ENCODE measurements at places on chromosomes 11 and 22.

- DNase-seq, result no peak
These were observed at the start of gene DLG2 for GRCh38 chr11:85627332-85627997. DLG2 (minus strand) TSS chr11:85627344.

DNA sequence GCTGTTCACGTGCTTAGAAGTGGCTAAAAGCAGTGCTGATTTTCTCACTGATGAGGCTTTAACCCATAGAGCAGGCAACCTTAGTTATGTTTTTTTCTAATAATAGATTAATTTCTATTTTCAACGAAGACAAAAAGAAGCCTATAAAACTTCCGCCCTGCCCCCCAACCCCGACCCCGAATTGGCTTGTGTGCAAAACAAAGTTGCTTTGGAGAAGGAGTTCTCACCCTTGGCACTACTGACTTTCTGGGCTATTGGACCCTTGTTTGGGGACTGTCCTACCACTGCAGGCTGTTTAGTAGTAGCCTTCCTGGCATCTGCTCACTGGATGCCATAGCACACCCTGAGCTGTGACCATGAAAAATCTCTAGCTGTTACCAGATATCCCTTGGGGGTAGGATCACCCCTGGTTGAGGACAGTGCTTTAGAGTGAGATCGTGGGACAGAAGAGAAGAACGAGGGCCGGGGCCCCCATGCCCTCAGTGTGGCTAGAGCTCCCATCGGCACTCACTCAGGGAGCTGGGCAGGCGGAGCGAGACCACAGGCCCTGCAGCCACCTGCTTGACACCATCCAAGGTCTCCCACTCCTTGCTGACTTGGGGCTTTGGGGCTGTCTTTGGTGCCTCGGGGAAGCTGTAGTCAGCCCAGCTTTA lies 16.9 kb downstream of the SLC37A2 start:
- DNase-seq, result no peak

DNA sequence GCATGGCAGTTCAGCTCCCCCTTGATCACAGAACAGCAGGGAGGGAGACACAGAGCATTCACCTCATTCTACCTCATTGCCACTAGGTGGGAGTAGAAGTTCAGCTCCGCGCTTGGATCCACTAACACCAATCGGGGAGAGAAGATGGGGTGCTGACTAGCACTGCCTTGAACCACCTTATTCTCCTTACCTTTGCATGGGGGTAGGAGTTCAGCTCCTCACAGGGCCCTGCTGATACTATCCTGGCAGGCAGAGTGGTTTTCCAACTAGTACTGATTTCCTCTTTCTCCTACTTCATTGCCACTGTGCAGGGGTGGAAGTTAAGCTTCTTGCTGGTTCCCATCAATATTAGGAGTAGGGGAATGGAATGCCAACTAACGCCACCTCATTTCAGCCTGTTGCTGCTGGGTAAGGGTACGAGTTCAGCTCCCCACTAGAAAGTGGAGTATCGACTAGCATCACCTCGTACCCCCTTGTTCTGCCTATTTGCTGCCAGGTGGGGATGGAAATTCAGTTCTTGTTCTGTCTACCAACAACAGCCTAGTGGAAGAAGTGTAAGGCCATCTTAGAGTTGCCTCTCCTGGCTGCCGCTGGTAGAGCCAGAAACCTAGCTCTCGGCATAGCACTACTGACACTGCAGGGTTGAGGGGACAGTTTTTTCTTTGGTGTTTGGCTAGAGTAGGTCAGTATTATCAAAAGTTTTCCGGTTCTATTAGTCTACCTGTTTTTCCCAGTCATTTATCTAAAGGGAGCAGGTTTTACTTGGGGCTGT lies 550.9 kb upstream of the CCDC90B start:
- DNase-seq, result peak; percentile 4

DNA sequence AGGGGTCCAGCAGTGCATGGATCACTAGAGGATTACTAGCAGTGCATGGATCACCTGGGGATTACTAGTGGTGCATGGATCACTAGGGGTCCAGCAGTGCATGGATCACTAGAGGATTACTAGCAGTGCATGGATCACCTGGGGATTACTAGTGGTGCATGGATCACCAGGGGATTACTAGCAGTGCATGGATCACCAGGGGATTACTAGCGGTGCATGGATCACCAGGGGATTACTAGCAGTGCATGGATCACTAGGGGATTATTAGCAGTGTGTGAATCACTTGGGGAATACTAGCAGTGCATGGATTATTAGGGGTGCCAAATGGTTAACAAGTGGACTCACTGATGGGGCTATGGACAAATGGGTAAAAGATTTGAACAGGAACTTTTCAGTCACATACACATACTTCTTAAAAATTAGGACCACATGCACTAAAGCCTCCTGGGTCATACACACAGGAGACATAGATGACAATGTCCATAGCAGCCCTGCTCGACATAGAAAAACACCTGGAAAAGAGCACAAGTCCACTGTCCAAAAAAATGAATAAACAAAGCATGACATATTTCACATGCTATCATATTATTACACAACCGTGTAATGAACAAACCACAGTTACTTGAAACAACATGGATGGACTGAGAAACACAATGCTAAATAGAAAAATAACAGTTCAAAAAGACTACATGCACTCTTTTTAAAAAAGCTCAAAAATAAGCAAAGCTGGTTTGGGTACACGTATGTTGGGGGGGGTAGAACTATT lies 109.8 kb downstream of the CD44 start:
- DNase-seq, result no peak

GRCh38 chr11:62614275-62614674 lies 1.2 kb downstream of the ROM1 start:
- peak; percentile 73 for DNase-seq

All from stimulated activated CD4-positive, alpha-beta T cell treated with anti-CD3 and anti-CD28 coated beads, Interleukin-4, amount 100 ng/mL, for 24 hours (primary cell).